Aorta (tissue), 5 donors: ENCODE measurements at places on chromosomes 3 and 15. TPM values are rescaled to one million over a fixed set of nuclear protein-coding genes. Genes with fewer than 3 reads are reported as not detected.

GRCh38 chr3:98532275-98532637, 478 bp downstream of the GPR15 start:
- no peaks in the 10 kb centered on the region for H3K27me3 ChIP-seq
- no peak overlapping the region for H3K27ac ChIP-seq
- DNase-seq: no peak
- H3K4me3 ChIP-seq: no peak overlapping the region
- H3K36me3 ChIP-seq: no peaks in the 10 kb centered on the region
- no peaks in the 10 kb centered on the region for H3K4me1 ChIP-seq

GRCh38 chr15:64883100-64883581, 28.6 kb upstream of the ANKDD1A start:
- no peaks in the 10 kb centered on the region for H3K36me3 ChIP-seq
- no peaks in the 10 kb centered on the region for H3K27me3 ChIP-seq
- H3K27ac ChIP-seq: no peak overlapping the region

DNA sequence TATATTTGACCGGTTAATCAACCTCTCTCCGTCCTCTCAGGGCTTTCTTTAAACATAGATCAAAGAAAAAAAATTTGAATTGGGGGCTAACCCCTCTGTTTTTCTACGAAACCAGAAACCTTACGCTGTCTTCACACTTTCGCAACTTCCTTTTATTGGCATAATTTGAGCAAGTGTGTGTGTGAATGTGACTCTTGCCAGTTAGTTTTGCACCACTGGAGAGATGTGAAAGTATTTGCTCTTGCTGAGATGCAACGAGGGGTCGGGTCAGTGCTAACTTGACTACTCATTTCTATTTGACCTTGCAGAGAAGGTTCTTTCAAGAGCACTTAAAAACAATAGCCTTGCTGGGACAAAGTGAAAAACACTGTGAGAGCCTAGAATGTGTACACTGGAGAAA, 81.2 kb downstream of the FAM43A start:
- no peak for DNase-seq
- no peaks in the 10 kb centered on the region for H3K4me1 ChIP-seq
- H3K4me3 ChIP-seq: no peak overlapping the region
- H3K36me3 ChIP-seq: no peaks in the 10 kb centered on the region
- H3K27ac ChIP-seq: no peak overlapping the region
- no peaks in the 10 kb centered on the region for H3K27me3 ChIP-seq

DNA sequence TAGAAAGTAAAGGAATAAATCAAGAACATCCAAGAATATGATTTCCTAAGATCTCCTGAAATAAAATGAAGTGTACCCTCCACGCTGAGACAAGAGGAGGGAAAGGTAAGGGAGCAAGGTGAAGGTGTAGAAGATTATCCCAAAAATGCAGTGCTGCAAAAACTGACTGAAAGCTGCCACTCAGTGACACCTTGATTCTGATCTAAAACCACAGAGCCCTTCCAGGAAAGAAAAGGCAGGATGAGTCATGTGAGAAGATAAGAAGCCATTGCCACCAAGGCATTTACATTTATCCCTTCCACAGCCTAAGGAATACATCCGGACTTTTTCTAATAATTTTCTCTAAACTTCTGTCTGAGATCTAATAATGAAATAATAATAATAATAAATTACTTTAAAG, 49.9 kb downstream of the IGSF11 start:
- H3K27ac ChIP-seq: no peak overlapping the region
- peaks cover 3% of the 10 kb centered on the region for H3K4me1 ChIP-seq
- no peak for DNase-seq
- no peaks in the 10 kb centered on the region for H3K36me3 ChIP-seq
- no peak overlapping the region for H3K4me3 ChIP-seq

GPR27 gene
- total RNA-seq: 1.6 TPM

MAP2K5 gene
- total RNA-seq: 29.2 TPM

PLSCR5 gene
- total RNA-seq: not detected
